ENCODE measurements at places on chromosomes 12 and 14. TPM values are rescaled to one million over a fixed set of nuclear protein-coding genes. Genes with fewer than 3 reads are reported as not detected.
A peak's percentile ranks its signal among the peaks of the same experiment; 100 is the strongest.

The RNASE7 gene
- total RNA-seq: not detected

The TCL1A gene
- 0.53 TPM for total RNA-seq

DNA sequence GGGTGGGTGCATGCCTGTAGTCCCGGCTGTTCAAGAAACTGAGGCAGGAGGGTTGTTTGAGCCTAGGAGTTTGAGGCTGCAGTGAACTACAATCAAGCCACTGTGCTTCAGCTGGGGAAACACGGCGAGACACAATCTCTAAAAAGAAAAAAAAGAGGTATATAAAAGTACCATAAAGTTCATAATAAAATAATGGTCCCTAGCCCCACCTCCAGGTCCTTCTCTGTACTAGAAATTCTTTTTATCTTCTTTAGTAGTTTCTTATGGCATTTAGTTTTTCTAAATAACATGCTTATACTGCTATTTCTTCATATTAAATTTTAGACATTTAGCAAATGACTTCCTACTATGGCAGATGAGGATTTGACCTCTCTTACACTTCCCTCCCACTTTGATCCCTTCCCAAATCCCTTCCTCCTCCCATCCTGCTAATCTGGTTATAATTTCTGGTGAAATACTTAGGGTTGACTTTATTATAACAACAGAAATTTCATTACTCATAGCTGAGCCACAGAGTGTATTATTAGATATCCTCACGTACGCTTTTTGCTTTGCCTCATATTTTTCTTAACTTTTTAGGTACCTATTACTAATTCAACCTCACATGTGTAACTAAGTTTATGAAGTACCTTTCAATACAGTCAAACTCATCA, 94.7 kb downstream of the SLC41A2 start:
- H3K4me3 ChIP-seq: no peak overlapping the region
- DNase-seq: no peak
- H3K27ac ChIP-seq: no peak overlapping the region
- H3K4me1 ChIP-seq: no peaks in the 10 kb centered on the region
- no peaks in the 10 kb centered on the region for H3K36me3 ChIP-seq

DNA sequence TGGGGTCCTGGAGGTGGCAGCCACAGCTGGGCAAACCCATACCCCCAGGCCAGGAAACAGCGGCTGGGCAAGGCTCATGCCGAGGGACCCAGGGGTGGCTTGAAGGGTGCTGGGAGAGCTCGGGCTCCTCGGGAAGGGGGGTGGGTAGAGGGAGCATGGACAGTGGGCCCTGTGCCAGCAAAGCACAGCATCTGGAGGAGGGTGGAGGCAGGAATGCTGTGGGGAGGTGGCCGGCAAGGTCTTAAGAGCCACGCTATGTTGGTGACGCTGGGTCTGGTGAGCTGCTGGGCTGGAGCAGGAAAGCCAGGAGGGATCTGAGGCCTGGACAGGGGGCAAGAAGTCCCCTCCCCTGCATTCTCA, 48.2 kb upstream of the DLK1 start:
- no peaks in the 10 kb centered on the region for H3K27me3 ChIP-seq
- no peak overlapping the region for H3K4me3 ChIP-seq
- H3K27ac ChIP-seq: no peak overlapping the region
- H3K4me1 ChIP-seq: peaks cover 14% of the 10 kb centered on the region
- H3K36me3 ChIP-seq: no peaks in the 10 kb centered on the region
- no peak for DNase-seq

DNA sequence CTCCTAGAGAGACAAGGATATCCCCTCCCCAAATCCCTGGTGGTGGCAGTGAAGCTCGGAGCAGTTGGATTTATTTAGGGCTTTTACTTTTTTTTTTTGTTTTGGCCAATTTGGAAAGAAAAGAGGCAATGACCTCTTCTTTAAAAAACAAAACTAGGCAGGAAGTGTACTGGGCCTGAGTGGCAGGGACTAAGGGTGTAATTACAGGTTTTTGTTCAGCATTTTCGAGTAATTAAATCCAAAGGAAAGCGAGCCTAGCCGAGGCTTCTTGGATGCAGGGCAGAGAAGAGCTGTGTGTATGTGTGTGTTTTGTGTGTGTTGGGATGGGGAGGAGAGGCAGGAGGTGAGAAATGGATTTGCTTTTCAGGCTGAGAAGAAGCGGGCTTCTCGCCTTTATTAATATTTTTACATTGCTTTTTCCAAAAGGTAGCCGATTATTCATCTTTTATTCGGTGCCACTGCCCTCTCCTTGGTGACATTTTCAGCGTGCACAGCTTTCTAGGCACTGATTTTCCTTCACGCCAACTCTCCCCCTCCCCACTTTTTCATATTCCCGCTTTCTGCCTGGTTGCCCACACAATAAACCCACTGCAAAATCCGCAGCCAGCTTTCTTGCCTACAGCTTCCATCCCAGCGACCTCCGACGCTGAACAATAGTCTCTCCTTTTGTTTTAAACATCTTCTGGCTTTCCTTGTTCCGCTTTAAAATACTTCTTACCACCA, 8.9 kb upstream of the IRF2BPL start:
- H3K4me3 ChIP-seq: no peak overlapping the region
- peak overlapping the region; percentile 92 for H3K27ac ChIP-seq
- H3K4me1 ChIP-seq: peaks cover 3% of the 10 kb centered on the region
- no peaks in the 10 kb centered on the region for H3K27me3 ChIP-seq
- no peaks in the 10 kb centered on the region for H3K36me3 ChIP-seq

GRCh38 chr12:122888232-122888752, 7.6 kb downstream of the VPS37B start:
- DNase-seq: peak; percentile 81
- H3K27me3 ChIP-seq: no peaks in the 10 kb centered on the region
- H3K27ac ChIP-seq: no peak overlapping the region
- no peak overlapping the region for H3K4me3 ChIP-seq
- H3K36me3 ChIP-seq: no peaks in the 10 kb centered on the region

- DNase-seq: peak; percentile 50
- H3K4me3 ChIP-seq: no peak overlapping the region
- no peaks in the 10 kb centered on the region for H3K4me1 ChIP-seq
- no peak overlapping the region for H3K27ac ChIP-seq
- H3K36me3 ChIP-seq: no peaks in the 10 kb centered on the region
Observed at GRCh38 chr12:31106101-31106803, 32.6 kb downstream of the DDX11 start.

- H3K4me1 ChIP-seq: no peaks in the 10 kb centered on the region
- H3K36me3 ChIP-seq: peaks cover 29% of the 10 kb centered on the region
- DNase-seq: peak; percentile 74
- H3K27ac ChIP-seq: peak overlapping the region; percentile 24
Observed at GRCh38 chr12:122862872-122863701, 27.8 kb downstream of the HIP1R start.

DNA sequence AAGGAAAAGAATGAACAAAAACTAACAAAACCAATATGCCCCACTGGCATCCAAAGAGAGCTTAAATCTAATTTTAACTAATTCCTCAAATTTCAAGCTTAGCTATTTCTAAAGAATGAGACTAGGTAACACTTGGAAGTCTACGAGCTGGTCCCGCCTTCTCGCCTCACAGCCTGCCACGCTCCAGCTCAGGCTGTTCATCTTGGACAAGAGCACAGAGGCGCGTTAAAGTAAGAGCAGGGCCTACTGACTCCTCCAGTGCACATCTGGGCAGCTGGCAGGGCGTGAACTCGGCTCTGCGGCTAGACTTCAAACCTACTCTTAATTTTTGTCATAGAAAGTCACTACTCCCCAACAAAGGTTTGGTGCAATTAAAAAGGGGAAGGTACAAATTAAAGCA, 64.6 kb downstream of the DICER1 start:
- no peaks in the 10 kb centered on the region for H3K27me3 ChIP-seq
- no peak for DNase-seq
- no peak overlapping the region for H3K4me3 ChIP-seq
- peaks cover 81% of the 10 kb centered on the region for H3K36me3 ChIP-seq
- no peak overlapping the region for H3K27ac ChIP-seq

- peaks cover 7% of the 10 kb centered on the region for H3K4me1 ChIP-seq
- DNase-seq: no peak
- no peak overlapping the region for H3K27ac ChIP-seq
- no peak overlapping the region for H3K4me3 ChIP-seq
Observed at GRCh38 chr12:24905431-24905830, 43.5 kb downstream of the BCAT1 start.

GRCh38 chr14:96904201-96904600, 107.0 kb downstream of the VRK1 start:
- no peak overlapping the region for H3K27ac ChIP-seq
- no peak overlapping the region for H3K4me3 ChIP-seq
- H3K27me3 ChIP-seq: no peaks in the 10 kb centered on the region
- H3K36me3 ChIP-seq: no peaks in the 10 kb centered on the region
- H3K4me1 ChIP-seq: no peaks in the 10 kb centered on the region

DNA sequence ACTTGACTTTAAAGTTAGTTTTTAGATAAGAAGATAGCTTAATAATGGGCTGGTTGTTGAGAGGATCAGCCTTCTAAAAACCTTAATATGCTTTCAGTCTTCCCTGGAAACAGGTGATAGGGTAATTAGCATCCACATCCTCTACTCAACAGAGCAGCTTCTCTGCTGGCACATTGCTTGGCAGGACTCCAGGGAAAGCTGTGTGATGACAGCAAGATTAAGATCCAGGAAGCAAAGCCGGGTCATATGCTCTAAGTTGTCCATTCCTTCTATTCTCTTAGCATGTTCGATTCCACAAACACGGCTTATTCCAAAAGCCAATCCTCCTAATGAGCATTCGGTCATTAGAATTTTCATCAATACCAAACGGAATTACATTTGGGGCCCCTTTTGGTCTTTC, 87.0 kb downstream of the HMGA2 start:
- no peak overlapping the region for H3K27ac ChIP-seq
- no peak for DNase-seq
- H3K4me1 ChIP-seq: no peaks in the 10 kb centered on the region
- no peaks in the 10 kb centered on the region for H3K27me3 ChIP-seq
- peaks cover 47% of the 10 kb centered on the region for H3K36me3 ChIP-seq
- no peak overlapping the region for H3K4me3 ChIP-seq

- H3K27ac ChIP-seq: no peak overlapping the region
- H3K4me1 ChIP-seq: peaks cover 19% of the 10 kb centered on the region
- no peaks in the 10 kb centered on the region for H3K27me3 ChIP-seq
- no peak overlapping the region for H3K4me3 ChIP-seq
- no peaks in the 10 kb centered on the region for H3K36me3 ChIP-seq
Observed at GRCh38 chr12:20631711-20632110, 63.4 kb upstream of the SLCO1C1 start.

GRCh38 chr12:89354612-89355067, 2.3 kb upstream of the DUSP6 start:
- peaks cover 6% of the 10 kb centered on the region for H3K4me1 ChIP-seq
- peak overlapping the region; percentile 99 for H3K27ac ChIP-seq
- DNase-seq: no peak
- peaks cover 10% of the 10 kb centered on the region for H3K36me3 ChIP-seq
- H3K4me3 ChIP-seq: peak overlapping the region; percentile 98
- no peaks in the 10 kb centered on the region for H3K27me3 ChIP-seq

DNA sequence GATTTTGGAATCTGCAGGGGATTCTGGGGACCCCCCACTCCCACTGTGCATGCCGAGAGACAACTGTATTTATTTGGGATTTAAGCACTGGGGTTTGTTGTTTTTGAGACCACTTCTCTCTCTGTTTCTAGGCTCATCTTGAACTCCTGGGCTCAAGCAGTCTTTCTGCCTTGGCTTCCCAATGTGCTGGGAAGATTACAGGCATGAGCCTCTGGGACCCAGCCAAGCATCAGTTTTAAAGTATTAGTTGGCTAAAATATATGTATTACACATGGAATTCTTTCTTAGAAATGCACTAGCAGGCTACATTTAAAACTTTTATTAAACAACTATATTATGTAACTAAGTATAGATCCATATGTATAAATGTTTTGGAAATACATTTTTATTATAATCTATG, 78.3 kb downstream of the AEBP2 start:
- H3K27ac ChIP-seq: no peak overlapping the region
- H3K4me1 ChIP-seq: no peaks in the 10 kb centered on the region

GRCh38 chr12:27620121-27620520, 76.1 kb upstream of the REP15 start:
- no peak overlapping the region for H3K27ac ChIP-seq
- H3K36me3 ChIP-seq: peaks cover 5% of the 10 kb centered on the region
- H3K4me3 ChIP-seq: no peak overlapping the region
- H3K27me3 ChIP-seq: no peaks in the 10 kb centered on the region
- H3K4me1 ChIP-seq: peaks cover 6% of the 10 kb centered on the region

GRCh38 chr12:80857311-80857710, 80.4 kb downstream of the LIN7A start:
- no peaks in the 10 kb centered on the region for H3K27me3 ChIP-seq
- H3K27ac ChIP-seq: no peak overlapping the region
- H3K4me3 ChIP-seq: no peak overlapping the region
- H3K4me1 ChIP-seq: no peaks in the 10 kb centered on the region
